Fibroblast of skin of scalp (primary cell): ENCODE measurements at places on chromosomes 2 and 18.
A peak's percentile ranks its signal among the peaks of the same experiment; 100 is the strongest.

DNA sequence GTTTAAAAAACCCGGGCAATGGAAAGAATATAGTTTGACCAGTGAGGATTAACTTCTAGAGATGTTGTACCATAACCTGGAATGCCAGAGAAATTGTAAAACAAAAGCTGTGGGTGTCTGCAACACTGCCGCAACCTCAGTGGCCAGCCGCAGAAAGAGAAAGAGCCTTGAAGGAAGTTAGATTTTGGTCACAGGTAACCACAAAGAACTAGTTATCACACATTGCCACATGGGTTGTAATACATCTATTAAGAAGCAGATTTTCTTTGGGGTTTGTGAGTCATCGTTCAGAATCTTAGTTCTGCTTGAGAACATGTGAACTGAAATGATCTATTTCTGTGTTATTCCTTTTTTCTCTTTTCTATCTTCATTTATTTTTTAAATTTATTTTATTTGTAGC is 222.9 kb upstream of the AGAP1 start:
- peak; percentile 64 for DNase-seq

- DNase-seq, result peak; percentile 64
Measured at GRCh38 chr2:237833546-237833945, 25.9 kb upstream of the RAMP1 start.

DNA sequence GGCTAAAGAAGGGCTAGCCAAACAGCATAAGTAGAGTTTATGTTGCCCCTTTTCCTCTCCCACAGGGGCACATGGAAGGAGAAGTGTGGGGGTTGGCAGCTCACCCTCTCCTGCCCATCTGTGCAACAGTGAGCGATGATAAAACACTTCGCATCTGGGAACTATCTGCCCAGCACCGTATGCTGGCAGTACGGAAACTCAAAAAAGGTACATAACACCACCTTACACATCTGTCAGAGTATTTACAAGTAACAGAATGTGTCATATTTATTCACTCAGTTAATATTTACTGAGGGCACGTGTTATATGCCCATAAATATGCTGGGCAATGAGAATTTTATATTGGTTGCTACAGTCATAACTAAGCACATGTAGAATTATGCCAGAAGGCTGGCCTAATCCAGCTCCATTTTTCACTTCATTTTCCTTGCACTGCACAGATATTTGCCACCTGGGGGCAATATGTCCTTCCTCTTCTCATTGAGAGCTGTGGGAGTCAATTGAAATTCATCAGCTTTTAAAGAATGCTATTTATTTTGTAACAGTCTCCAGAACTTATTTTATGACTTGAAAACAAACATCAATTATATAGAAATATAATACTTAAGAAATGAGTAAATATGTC is 150.6 kb downstream of the RTN4 start:
- DNase-seq, result peak; percentile 78

DNA sequence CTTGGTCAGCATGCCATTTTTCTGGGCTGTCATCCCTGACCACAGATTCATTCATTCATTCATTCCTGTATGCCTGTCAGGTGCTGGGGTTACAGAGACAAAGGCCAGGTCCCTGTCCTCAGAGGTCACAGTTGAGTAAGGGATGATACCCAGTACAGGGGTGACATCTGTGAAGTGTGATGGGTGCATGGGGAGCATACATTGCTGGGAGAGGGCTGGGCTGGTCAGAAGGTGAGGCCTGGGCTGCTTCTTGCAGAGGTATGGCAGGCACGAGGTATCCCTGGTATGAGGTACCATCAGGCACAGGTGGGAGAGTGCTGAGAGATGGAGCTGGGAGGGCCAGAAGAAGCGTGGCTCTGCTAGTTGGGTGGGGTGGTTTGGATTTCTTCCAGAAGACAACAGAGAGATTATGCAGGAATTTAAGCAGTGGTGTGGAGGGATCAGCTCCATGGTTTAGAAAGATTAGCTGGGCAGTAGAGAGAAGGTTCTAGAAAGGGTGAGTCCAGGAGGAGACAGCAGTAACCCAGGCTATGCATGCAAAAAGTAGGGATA is 181.9 kb upstream of the HAAO start:
- no peak for DNase-seq

GRCh38 chr2:143840601-143841000 is 679.3 kb downstream of the ZEB2 start:
- DNase-seq, result no peak

DNA sequence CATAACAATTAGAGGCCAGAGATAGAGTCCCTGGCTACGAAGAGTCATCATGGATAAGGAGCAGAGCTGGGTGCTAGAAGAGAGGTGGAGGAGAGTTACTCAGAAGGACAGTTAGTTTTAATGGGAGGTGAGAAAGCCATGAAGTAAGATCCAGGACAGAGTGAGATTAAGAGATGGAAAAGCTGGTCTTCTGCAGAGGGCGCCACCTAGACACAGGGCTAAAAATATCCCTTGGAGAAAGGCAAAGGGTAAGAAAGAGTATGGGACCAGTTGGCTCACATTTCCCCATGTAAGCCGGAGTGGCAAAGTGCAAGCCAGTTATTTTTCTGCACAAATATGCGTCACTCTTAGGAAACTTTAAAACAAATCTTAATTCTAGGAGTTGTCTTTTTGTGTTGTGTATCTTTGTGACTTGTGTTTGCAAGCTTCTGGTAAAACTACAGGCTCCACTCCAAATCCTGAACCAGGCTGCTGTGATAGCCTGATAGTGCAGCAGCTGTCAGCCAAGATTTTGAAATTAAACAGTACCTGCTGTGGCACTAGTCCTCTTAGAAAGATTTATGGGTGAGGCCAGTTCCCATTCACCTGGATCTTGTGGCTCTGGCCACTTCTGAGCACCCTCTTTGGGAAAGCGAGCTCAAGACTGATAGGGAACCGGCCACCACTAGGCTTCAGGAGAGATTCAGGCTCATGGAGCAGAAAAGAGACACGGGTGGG is 204.2 kb downstream of the TPGS2 start:
- DNase-seq, result no peak

GRCh38 chr2:200054681-200055468 is 99.5 kb downstream of the MAIP1 start:
- no peak for DNase-seq

- peak; percentile 57 for DNase-seq
Measured at GRCh38 chr18:9642799-9643462, 28.6 kb upstream of the PPP4R1 start.

GRCh38 chr2:51409920-51410319 is 378.0 kb upstream of the NRXN1 start:
- DNase-seq, result no peak

GRCh38 chr2:7196883-7197282 is 279.7 kb downstream of the RNF144A start:
- DNase-seq, result no peak

GRCh38 chr2:36701391-36701795 is 4.9 kb downstream of the VIT start:
- no peak for DNase-seq

DNA sequence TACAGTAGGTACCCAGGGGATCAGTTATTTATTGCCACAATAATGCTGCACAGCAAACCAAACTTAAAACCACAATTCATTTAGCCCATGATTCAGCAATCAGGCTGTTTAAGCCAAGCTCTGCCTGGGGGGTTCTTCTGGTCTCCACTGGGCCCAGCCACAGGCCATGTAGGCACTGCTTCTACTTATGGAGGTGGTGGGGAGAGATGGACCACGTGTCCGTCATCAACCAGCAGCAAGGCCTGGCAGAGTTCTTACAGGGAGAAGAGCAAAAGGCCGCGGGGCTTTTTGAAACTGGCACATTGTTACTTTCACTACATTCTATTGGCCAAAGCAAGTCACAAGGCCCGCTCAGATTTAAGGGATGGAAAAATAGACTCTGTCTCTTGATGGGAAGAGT is 76.3 kb upstream of the DAPL1 start:
- no peak for DNase-seq

GRCh38 chr18:35905436-35905835 is 67.0 kb upstream of the RMP24 start:
- no peak for DNase-seq

- DNase-seq, result peak; percentile 66
Measured at GRCh38 chr2:233867993-233868532, at the start of gene MSL3B. MSL3B (minus strand) TSS chr2:233868386.

DNA sequence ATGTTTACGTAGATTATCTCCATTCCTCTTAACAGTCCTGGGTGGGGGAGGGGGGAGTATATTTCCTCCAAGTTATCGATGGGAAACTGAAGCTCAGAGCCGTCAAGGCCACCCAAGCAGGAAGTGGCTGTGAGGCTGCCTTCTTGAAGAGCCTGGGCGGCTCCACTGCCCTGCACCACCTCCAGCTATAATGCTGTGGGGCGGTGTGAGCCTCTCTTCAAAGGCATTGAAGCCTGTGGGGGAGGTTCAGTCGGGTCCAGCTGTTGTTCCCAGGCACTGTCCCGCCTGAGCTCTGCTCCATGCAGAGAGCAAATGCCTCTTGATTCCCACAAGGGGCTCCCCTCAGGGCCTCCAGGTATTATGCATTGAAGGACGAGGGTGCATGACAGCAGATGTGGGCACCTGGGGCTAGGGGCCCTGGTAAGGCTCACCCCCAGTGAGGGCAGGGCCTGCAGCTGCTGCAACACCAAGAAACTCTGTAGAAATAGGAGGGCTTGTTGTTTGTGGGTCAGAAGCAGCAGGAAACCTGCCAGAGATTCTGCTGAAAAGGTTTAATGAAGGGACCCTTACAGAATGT is 29.5 kb upstream of the LAPTM4A start:
- DNase-seq, result no peak

- no peak for DNase-seq
Measured at GRCh38 chr2:207984765-207985480, 40.4 kb downstream of the PLEKHM3 start.

GRCh38 chr2:231565887-231566594 is 26.6 kb upstream of the TEX44 start:
- no peak for DNase-seq

- peak; percentile 50 for DNase-seq
Measured at GRCh38 chr2:73716543-73717250, 20.4 kb downstream of the TPRKB start.

DNA sequence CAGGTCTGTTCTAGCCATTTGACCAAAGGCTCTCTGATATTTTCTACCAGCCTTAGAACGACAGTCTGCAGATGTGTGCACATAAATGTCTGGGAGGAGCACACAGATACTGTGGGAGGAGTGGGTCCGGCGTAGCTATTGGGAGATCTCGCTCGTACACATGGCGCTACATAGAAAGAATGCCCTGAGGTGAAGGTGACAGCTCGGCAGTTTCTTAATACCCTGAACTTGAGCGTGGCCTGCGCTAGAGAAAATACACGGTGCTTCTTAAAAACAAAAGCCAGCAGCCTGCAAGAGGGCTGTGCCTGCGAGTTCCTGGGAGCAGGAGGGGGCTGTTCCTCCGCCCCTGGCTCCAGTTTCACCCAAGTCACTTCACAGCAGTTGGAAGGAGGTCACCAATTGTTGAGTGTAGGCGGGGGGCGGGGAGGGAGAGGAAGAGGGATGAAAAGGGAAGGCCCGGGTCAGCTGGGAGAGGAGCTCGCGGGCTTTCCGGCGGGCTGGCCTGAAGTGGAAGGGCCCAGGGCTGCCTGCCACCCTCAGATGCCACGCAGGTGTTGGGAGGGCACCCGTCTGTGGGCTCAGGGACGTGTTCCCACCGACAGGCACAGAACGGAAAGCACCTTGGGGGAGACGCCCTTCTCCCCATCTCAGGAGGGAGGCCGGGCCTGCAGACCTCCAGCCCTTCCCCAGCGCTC is 124.7 kb upstream of the ZNF516 start:
- peak; percentile 53 for DNase-seq

GRCh38 chr18:49691177-49691608 is 122.1 kb downstream of the ACAA2 start:
- peak; percentile 93 for DNase-seq

DNA sequence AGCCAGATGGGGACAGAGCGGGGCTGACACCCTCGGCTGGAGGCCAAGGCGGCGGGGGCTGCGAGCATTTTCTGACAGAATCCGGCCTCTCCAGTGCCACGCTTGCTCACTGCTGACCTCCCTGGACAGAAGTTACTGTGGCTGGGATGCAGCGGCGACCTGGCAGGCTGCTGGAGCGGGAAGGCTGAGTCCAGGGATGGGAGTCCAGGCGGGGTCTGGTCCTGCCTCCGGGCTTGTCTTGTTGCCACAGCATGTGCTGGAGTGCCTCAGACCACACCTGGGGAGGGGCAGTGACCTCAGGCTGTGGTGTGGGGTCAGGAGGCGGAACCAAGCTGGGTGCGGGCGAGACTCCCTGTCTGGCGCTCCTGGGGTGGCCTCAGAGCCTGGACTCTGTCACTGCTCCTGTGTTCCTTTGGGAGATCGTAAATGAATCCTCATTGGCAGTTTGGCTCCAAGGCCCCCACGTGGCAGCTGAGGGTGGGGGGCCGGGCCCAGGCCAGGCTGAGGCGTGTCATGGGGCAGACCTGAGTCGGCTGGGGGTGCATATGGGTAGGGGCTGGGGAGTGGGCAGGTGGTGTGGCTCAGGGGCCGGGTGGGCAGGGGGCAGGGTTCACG is 5.5 kb downstream of the BOK start:
- no peak for DNase-seq

DNA sequence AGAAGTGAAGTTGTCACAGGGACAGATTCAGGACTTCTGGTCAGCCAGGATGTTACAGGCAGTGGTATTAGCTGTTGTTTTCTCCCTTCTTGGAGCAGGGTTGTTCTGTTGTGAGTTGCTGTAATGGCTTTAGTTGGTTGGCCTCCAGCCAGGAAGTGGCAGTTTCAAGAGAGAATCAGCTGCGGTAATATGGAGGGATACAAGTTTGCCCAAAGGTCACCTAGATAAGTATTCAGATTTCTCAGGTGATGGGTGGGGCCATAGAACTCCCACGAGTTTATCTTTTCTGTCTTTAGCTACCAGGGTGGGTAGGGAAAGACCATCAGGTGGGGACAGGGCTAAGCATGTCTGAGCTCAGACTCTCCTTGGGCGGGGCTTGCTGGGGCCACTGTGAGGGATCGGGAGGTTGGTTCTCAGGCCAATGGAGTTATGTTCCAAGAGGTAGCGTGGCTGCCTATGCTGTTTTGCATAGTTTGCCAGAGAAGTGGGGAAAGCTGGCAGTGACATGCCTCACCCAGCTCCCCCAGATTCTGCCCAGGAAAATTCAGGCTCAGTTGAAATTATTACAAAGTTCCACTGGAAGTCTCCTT is 640.4 kb upstream of the CHAC2 start:
- DNase-seq, result no peak

DNA sequence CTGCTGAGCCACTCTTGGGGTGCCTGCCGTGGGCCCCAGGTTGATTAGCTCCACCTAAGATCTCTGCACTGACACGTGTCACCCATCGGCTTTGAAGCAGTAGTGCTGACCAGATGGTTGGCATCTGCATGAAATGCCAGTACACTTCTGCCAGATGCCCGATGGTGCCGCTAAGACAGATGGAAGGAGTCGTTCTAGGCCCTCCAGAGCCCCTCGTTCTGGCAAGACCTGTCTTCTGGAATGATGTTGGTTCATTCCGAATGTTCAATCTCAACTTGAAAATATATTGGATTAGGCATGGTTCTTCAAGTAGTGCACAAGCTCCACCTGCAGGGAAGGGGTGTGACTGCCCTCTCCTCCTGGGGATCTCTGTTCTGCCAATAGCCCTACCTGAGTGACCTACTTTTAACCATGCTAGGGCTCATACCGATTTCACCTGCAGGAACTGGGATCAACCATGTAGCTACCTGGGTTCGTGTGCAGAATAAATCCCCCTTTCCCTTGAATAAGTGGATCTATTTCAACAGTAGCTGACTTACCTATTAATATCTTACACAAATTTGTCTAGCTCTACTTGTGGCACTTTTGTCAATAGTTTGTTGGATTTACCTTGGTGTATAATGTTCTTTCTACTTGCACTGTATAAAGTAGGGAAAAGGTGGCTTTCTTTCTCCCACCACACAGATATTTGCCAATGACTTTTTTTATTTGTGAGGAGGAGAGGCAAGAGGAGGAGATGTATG is 342.6 kb downstream of the CTNNA2 start:
- DNase-seq, result peak; percentile 31

GRCh38 chr2:41079011-41079410 is 627.1 kb upstream of the SLC8A1 start:
- no peak for DNase-seq
